ENCODE measurements at places on chromosomes 3 and 15.

DNA sequence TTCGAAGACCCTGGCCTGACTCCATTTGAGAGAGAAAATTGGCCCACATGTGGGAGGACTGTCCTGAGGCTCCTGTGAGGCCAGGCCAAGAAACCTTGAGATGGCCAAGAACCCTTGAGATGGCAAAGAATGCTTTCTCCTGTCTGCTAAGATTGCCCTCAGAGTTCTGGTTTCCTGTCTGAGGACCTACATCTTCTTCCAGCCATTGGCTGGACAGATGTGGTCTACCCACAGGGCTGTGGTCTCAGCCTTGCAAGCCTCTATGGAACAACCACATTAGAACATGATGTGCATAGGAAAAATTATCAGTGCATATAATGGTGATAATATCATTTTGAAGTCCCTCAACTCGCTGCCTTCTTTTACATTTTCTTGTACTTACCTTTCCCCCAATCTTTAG lies 10.8 kb upstream of the RASA2 start:
- no peak for DNase-seq

GRCh38 chr3:172749230-172749965 lies 1.1 kb upstream of the ECT2 start:
- no peak for DNase-seq

GRCh38 chr15:72426753-72427152 lies 28.6 kb downstream of the TMEM202 start:
- no peak for DNase-seq

- DNase-seq = no peak
These were observed 284.9 kb upstream of the TBC1D5 start for GRCh38 chr3:18027161-18027939.

- no peak for DNase-seq
These were observed 79.3 kb downstream of the ANO10 start for GRCh38 chr3:43542328-43543043.

- no peak for DNase-seq
These were observed 19.7 kb downstream of the SPATA12 start for GRCh38 chr3:57080171-57080570.

DNA sequence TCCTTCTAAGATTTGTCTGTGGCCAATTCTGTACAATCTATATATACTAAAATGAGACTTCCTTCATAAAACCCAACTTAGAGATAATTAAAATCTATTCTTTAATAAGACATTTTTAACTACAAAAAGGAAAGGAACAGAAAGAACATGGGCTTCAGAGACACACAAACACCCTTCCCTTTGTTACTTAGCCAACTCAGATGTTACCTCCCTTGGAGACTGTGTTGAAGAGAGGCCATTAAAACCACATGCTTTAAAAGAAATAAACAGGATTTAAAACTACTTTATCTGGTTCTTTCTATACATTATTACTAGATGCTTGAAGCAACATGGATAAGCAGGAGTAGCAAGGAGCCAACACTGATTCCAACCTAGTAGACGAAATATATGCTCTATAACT lies 42.0 kb downstream of the LRRFIP2 start:
- DNase-seq = no peak

GRCh38 chr3:144810160-144810559 lies 838.5 kb downstream of the DIPK2A start:
- DNase-seq = no peak

GRCh38 chr3:75650191-75650590 lies 13.9 kb upstream of the FRG2C start:
- DNase-seq = no peak
